ENCODE measurements at places on chromosomes 2 and 18.

DNA sequence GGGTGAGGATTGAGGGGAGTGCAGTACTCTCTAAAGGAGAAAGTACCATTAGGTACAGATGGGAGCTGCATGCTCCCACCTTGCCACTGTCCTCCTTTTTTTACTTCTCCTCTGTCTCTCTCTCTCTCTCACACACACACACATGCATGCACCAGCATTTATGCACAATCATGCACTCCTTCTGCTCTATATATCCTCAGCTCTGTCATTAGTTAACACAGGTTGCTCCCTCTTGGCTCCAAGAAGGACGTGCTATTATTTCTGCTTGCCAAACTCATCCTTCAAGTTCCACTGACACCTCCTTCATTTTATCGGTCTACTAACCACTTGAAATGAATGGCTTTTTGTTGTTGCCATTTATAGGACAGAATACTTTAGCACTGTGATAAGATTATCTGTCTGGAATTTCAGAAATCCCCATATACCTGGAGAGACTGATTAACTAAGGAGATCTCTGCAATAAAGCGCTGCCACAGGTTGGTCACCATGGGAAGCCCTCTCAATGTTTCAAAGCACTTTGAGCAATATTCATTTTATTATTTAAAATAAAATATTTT, 178.5 kb upstream of the TRIB2 start:
- no peak overlapping the region for H3K27ac ChIP-seq
- no peak for DNase-seq
- H3K27me3 ChIP-seq: no peaks in the 10 kb centered on the region
- no peaks in the 10 kb centered on the region for H3K36me3 ChIP-seq
- H3K4me3 ChIP-seq: no peak overlapping the region

- H3K36me3 ChIP-seq: no peaks in the 10 kb centered on the region
- no peak overlapping the region for H3K4me3 ChIP-seq
- no peaks in the 10 kb centered on the region for H3K27me3 ChIP-seq
Measured at GRCh38 chr2:17257189-17257909, 260.9 kb downstream of the RAD51AP2 start.

DNA sequence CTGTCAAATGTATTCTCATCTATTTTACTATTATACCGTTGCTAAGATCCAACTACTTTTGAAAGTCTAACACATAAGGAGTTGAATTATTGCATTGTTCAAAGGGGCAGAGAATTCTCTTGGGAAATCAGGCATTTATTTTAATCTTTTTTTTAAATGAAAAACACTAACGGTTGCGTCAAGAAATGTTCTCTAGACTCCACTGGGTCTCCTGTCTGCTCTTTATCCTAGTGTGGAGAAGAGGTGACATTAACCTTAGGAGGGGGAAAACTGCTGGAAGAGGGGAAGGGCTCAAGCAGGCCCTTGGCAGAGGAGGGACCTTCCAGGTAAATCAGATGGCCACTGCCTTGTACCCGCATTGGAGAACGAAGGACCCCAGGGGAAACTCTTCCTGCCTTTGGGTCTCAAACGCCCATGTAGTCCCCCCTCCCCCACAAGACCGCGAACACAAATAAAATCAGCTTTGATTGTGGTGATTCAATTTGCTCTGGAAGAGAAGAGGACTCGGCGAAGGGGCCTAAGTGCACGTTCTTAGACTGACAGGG, 1.1 kb upstream of the APCDD1 start:
- peaks cover 12% of the 10 kb centered on the region for H3K4me1 ChIP-seq
- no peak overlapping the region for H3K4me3 ChIP-seq
- peaks cover 44% of the 10 kb centered on the region for H3K27me3 ChIP-seq
- no peak for DNase-seq
- H3K27ac ChIP-seq: no peak overlapping the region

GRCh38 chr2:106562268-106563186, 75.4 kb downstream of the CD8B2 start:
- no peak overlapping the region for H3K27ac ChIP-seq
- H3K4me3 ChIP-seq: no peak overlapping the region
- no peak for DNase-seq
- H3K4me1 ChIP-seq: no peaks in the 10 kb centered on the region

DNA sequence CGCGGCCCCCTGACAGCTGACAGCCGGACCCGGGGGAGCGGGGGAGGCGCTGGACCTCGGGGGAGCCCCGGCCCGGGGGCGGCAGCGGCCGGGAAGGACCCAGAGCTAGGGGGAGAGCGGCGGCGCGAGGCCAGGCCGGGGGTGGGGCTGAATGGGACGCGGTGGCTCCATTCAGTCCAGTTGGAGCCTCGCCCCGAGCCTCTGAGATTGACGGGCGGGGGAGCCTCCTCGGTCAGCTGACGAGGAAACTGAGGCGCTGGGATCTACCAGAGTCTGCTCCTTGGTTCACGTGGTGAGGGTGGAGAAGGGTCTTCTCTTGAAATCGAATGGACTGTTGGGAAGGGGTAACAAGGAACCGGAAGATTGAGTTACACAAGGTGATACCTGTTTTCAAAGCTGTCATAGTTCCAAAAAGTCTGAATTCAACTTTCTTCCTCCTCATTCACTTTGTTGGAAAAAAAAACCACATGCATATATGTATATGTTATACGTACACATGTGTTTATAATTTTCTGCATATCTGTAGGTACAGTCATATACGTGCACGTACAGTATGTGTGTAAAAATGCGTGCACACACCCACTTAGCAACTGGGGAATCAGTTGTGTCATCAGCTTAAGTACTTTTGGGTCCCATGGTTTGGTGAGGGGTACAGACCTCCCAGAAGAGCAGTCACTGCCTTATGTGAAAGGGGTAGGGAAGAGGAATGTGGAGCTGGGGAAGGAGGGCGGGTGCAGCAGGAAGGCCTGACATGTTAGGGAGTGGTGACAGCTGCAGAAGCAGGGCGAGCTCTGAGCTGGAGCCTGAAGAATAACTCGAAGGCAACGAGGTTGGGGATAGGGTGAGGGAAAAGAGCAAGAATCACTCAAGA, 628 bp downstream of the PPP1R7 start:
- H3K27me3 ChIP-seq: no peaks in the 10 kb centered on the region
- peak overlapping the region; percentile 69 for H3K4me3 ChIP-seq
- H3K4me1 ChIP-seq: peaks cover 34% of the 10 kb centered on the region
- H3K27ac ChIP-seq: peak overlapping the region; percentile 62

DNA sequence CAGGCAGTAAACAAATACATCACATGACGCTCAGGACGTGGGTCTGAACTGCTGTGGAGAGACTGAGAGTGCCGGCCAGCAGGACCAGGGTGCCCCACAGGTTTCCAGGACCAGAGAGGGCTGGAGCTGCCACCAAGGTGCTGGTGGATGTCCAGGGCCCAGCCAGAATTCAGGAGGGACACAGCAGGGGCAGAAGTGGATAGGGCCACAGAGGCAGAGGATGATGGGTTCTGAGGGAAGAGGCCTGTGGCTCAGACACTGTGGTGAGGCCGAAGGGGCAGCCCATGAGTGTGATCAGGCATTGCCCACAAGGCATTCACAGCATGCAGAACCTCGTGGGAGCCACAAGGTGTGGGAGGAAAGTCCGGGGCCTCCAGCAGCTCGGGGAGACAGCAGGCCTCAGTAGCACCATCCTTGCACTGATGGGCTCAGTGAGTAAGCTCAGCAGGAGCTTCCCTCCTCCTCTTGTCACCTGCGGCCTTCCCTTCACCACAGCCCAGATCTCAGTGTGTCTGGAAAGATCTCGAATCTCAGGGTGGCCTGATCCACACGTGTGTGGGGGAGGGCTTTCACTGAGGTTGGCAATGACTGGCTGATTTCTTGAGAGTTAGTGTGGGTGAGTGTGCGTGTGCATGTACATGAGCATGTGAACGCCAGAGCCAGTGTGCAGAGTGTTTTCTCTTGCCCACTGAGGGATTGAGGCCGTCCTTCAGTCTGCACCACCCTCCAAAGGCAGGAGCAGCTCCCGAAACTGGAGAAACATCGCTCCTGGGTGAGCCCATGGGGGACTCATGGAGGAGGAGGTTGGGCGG, 181.8 kb upstream of the RAB6C start:
- peaks cover 6% of the 10 kb centered on the region for H3K27me3 ChIP-seq
- H3K36me3 ChIP-seq: no peaks in the 10 kb centered on the region
- H3K4me1 ChIP-seq: no peaks in the 10 kb centered on the region
- no peak overlapping the region for H3K27ac ChIP-seq
- no peak overlapping the region for H3K4me3 ChIP-seq

DNA sequence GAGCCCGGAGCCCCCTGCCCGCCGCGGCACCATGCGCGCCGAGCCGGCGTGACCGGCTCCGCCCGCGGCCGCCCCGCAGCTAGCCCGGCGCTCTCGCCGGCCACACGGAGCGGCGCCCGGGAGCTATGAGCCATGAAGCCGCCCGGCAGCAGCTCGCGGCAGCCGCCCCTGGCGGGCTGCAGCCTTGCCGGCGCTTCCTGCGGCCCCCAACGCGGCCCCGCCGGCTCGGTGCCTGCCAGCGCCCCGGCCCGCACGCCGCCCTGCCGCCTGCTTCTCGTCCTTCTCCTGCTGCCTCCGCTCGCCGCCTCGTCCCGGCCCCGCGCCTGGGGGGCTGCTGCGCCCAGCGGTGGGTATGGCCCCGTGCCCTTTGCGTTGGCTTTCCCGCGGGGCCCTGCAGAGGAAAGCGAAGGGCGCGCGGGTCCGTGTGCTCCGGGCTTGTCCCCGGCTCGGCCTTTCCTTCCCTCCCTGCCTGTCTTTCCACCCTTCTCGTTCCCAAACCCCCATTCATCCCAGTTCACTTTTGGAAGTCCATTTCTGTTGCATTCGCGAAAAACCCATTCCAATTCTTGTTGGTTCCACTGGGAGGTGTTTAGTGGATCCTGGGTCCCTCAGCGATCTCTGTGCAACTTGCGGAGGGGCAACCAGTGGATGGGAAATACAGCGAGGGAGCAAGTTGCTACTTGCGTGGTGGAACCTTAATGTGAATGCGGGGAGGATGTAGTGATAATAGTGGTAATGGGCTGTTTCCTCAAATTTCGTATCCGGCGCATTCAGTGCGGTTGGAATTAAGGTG, 599 bp downstream of the ADAM23 start:
- no peaks in the 10 kb centered on the region for H3K27me3 ChIP-seq
- H3K36me3 ChIP-seq: no peaks in the 10 kb centered on the region
- H3K27ac ChIP-seq: no peak overlapping the region
- no peak overlapping the region for H3K4me3 ChIP-seq
- DNase-seq: no peak

GRCh38 chr2:120919216-120919615, 183.5 kb downstream of the GLI2 start:
- no peak overlapping the region for H3K4me3 ChIP-seq
- DNase-seq: no peak
- no peaks in the 10 kb centered on the region for H3K4me1 ChIP-seq
- H3K36me3 ChIP-seq: no peaks in the 10 kb centered on the region
- H3K27me3 ChIP-seq: no peaks in the 10 kb centered on the region

- H3K4me1 ChIP-seq: no peaks in the 10 kb centered on the region
- peaks cover 18% of the 10 kb centered on the region for H3K36me3 ChIP-seq
- no peak overlapping the region for H3K27ac ChIP-seq
Measured at GRCh38 chr2:174166261-174166660, 82.1 kb downstream of the OLA1 start.

DNA sequence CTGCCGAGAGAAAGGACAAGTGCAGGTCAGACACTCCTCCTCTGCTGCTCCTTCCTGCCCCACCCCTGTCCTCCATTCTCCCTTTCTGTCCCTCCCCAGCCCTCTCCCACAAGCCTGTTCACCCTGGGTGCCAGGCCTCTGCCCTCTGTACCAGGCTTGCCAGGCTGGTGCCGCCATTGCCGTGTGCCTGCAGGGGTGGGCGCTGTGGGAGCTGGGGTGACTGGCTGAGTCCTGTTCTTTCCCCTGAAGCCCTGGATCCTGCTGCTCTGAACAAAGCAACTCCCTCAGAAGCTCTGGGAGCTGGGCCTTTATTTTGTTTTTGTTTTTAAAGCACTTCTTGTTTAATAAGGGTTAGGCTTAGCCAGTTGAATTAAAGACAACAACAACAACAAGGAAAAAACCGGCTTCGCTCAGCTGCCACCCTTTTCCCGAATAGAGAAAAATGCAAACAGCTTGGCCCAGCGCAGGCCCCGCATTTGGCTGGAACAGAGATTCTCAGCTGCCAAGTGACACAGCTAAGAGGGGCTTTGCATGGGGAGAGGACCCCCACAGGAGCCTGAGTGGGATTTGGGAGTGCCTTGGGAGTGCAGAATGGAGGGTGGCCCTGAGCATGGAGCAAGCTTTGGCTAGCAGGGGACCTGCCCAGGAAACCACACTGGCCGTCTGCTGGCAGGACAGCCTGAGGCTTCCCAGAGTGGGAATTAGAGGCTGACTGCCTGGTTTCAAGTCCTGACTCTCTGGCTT, 9.1 kb downstream of the PCARE start:
- no peak overlapping the region for H3K4me3 ChIP-seq
- H3K4me1 ChIP-seq: no peaks in the 10 kb centered on the region
- no peak for DNase-seq
- no peaks in the 10 kb centered on the region for H3K27me3 ChIP-seq
- H3K36me3 ChIP-seq: no peaks in the 10 kb centered on the region

DNA sequence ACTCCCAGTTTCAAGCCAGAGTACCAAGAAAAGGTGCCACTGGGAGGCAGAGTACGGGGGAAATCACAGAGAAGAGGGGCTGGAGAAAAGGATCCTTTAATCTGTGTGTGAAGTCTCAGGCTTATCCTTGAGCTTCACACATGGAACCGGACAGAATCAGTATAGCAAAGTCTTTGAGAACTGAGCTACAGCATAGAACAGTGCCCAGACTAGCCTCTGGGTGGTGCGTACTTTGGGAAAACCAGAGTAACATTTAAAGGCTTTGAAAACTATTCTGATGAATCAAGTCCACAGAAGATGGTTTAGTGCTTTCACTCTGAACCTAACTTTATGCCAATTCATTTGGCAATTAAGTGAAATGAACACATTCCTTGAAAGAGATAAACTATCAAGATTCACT, 83.1 kb downstream of the BABAM2 start:
- H3K36me3 ChIP-seq: no peaks in the 10 kb centered on the region
- H3K27me3 ChIP-seq: no peaks in the 10 kb centered on the region
- no peak overlapping the region for H3K27ac ChIP-seq
- no peaks in the 10 kb centered on the region for H3K4me1 ChIP-seq
- DNase-seq: no peak

DNA sequence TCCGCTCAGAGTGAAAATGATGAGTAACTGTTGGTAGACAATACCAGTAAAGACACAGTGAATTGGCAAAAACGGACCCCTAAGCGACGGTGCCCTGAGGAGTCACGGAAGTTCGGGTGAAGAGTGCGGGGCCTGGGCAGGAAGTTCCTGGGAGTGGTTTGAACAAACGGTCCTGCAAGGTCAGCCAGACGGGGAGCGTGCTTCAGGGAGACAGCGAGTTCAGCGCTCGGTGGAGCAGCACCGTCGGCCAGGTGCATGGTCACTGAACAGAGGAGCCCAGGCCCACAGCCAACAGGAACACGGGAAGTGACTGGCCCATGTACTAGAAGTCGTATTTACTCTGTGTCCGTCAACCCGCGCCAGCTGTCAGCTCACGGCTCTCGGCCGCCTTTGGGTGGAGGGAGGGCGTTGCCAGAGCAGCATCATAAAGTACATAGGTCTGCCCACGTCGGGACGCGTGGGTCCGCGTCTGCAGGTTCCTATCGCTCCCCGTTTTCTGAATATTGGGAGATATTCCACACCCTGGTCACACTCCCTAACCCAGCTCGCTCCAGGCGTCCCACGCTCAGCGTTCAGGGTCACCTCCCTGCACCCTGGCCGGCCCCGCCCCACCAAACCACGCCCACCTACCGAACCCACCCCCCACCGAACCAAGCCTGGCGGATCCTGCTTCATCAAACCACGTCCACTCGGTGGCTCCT, 75.6 kb upstream of the UXS1 start:
- H3K27me3 ChIP-seq: no peaks in the 10 kb centered on the region
- H3K4me1 ChIP-seq: no peaks in the 10 kb centered on the region
- no peaks in the 10 kb centered on the region for H3K36me3 ChIP-seq
- no peak overlapping the region for H3K27ac ChIP-seq
- DNase-seq: no peak

Data from DND-41 (cell line).